ENCODE measurements at places on chromosomes 16 and 17. TPM values are rescaled to one million over a fixed set of nuclear protein-coding genes. Genes with fewer than 3 reads are reported as not detected.

The FBXO39 gene
- 0.82 TPM for total RNA-seq

The ZNF785 gene
- 6.8 TPM for total RNA-seq

The CCL16 gene
- total RNA-seq = not detected

The TMEM238L gene
- total RNA-seq = not detected

The CCL4 gene
- not detected for total RNA-seq

The CDRT4 gene
- total RNA-seq = 1.5 TPM

The RBL2 gene
- total RNA-seq = 26.2 TPM

All from smooth muscle cell of the coronary artery (primary cell).